Activated CD4-positive, alpha-beta T cell treated with anti-CD3 and anti-CD28 coated beads for 1 hour (primary cell): ENCODE measurements at places on chromosomes 4 and X.

DNA sequence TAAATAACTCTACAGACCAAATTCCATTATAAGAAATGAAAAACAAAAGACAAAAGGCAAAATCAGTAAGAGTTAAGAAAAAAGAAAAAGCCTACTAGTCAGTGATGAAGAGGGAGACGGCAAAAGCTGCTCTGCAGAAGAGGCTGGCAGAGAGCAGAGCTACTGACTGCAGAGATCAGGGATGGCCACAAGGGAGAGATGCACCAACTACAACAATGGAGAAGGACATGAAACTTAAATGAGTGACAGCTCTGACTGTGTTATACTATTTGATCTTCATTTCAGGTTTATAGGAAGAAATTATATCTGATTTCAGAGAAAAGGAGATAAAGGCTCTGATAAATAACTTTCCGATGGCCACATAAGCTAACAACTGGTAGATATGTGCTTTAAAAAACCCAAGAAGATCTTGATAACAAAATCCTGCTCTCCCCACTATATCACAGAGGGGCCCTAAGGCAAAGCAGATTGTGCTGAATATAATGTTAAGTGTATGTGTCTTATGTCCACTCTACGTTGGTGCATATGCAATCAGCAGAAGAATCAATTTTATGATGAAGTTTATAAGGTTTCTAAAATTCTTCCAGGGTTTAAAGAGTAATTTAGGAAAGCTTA is 58.4 kb upstream of the COX18 start:
- no peak for DNase-seq

DNA sequence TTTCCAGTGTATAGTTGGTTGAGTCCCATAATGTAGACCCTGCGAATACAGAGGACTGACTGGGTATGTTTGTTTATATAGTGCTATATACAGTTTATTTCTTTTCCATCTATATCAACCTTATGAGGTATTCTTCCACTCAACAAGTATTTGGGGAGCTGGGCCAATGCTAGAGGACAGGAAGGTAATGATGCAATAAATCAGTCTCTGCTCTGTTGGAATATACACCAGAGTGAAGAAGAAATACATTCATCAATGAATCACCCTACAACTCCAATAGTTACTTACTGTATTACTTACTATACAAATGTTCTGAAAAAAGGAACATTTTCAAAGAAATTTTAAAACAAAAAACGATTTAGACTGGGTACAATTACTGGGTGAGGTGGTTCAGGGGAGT is 2.1 kb upstream of the ARSJ start:
- no peak for DNase-seq

DNA sequence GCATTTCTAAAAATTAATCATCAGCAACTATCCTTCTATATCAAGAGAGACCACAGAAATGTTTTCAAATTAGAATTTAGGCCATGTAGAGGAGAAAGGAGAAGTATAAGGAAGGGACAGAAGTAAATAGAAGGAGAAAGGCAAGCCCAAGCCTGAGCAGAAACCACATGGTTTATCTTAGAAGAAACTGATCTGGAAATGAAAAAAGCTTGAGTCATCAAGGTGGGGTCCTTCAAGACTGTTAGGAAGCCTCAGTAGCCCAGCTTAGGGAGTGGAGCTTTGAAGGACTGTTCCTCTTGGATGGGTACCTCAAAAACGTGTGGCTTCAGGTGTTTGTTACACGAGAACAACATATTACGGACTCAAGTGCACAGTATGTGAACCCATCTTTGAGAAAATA is 4.5 kb downstream of the BMX start:
- no peak for DNase-seq

DNA sequence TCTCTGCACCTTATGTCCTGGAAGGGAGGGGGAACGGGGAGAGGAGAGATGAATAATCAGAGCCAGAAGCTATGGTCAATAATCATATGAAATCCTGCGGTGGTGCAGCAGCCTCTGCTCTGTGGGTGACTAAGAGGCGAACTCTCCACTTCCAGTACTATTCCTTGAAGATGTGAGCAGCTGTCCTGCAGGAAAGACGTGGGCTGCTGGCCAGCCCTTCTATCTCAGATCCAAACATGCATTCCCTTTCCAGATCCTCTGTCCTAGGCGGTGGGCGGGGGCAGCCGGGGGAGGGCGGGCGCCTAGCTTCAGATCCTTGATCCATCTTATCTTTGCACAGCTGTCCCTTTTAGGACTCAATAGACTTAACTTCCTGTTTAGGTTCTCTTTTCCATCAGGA is 34.5 kb downstream of the SPINK2 start:
- DNase-seq = no peak

DNA sequence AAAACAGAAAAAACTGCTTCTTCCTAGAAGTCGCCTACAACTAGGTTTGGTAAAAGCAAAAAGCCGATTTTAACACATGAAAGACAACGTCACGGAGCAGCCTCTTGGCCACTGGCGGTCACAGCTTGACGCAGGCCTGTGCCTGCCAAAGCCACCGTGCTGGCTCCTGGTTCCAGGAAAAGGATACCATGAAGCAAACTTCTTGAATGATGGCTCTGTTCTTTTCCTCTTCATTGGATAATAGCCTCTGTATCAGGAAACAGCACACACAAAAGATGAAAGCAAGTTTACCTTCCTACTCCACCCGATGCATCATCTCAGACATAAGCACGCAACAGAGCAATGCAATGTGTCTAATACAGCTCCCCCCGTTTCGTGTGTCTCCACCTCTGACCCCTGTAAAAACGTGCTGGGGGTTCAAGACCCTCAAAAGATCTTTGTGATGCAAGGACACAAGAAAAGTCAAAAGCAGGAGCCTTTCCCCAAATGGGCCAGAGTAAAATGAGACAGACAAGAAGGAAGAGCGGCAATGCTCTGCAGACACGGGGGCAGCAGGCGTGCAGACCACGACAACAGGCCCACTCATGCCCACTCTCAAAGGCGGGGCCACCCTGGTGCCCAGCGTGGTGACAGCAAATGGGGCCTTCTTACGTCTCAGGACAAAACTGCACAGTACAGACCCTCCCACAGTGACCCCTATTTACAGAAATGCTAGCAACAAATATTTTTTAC is 19.4 kb downstream of the GAK start:
- DNase-seq = no peak

- DNase-seq = no peak
Measured at GRCh38 chr4:56185901-56186300, 201.4 kb downstream of the AASDH start.

- no peak for DNase-seq
Measured at GRCh38 chrX:118189628-118190027, 73.0 kb upstream of the KLHL13 start.

GRCh38 chr4:156615066-156615531 is 356.5 kb downstream of the PDGFC start:
- DNase-seq = no peak

DNA sequence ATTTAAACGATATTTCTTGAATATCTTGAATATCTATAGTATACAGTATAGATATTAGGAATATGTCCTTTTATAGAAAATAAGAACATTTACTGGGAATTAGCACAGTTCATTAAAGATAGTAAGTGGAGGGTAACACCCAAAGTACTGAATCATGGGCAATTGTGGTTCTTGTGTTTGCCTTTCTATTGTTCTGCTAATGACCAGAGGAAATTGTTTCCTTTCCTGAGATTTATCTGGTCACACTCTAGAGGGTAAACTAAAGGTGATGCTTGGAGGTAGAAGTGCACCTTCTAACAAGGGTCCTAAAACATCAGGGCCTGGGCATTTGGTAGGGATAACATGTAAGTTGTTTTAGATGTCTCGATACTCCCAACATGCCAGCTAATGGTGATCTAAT is 241.3 kb upstream of the SFRP2 start:
- DNase-seq = no peak

- DNase-seq = no peak
Measured at GRCh38 chr4:74292111-74292870, 16.0 kb upstream of the EPGN start.

DNA sequence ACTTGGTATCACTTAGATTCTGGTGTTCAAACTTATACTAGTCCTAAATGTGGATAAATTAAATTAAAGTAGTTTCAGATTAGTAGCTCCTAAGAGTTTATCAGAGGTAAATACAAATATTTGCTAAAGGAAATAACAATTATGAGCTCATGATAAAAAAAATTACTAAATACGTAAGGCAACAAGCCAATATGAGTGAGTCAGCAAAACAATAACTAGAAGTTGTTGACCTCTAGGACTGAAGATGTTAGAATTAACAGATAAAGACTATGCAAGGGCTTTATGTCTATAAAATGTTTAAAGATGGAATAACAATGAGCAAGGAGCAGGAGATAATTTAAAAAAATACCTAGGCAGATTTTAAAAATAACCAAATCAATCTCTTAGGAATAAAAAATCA is 195.8 kb downstream of the CLCN4 start:
- DNase-seq = no peak

- DNase-seq = no peak
Measured at GRCh38 chr4:165439981-165440380, 61.2 kb downstream of the CPE start.

DNA sequence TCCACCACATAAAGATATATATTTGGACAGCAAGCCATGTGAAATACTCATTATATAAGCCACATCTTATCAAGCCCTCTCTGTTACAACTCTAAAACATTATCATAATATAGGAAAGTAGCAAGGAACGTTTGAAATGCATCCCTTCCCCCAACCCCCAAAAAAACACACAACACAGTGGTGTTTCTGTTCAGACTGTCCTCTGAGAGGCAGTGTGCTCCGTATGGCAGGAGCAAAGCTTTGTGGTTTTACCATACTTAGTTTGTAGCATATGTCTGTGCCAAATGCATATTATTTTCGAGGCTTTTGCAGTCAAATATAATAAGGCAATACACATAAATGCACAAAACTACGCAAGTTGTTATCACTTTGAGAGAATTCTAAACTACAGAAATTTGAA is 194.2 kb downstream of the RAPGEF2 start:
- DNase-seq = no peak

GRCh38 chr4:101328063-101328602 is 19.2 kb downstream of the PPP3CA start:
- DNase-seq = no peak

DNA sequence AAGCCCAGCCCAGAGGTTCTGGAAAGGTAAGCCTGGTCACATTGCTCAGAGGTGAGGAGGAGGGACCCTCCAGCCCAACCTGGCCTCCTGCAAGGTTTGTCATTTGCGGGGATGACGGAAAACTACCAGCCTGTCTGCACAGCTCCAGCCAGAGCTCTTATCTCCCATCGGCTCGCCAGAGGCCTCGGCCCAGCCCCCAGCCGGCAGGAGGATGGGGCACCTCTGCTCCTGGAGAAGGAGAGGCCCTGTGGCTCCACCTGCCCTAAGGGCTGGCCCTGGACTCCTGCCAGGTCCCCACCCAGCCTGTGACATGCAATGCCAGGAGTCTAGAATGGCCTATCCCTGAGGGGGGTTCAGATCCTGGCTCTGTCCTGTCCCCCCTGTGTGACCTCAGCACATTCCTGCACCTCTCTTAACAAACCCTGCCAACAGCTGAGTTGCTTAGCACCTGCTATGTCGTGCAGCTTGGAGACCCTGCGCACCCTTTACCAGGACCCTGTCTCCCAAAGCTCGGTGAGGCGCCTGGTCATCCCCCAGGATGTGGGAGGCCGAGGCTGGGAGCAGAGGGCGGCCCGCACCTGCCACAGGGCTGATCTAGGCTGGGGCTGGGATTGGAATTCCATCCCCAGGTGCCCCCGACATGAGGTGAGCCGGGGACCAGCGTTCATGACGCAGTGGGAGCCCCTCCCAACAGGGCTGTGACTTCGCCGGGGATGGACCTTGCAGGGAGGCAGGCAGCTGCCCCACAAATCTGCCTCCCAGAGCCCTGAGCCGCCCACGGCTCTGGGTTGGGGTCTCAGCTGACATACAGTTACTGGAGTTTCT is 14.4 kb downstream of the ADRA2C start:
- DNase-seq = no peak

GRCh38 chr4:87565746-87566145 is 36.6 kb upstream of the SPARCL1 start:
- no peak for DNase-seq

DNA sequence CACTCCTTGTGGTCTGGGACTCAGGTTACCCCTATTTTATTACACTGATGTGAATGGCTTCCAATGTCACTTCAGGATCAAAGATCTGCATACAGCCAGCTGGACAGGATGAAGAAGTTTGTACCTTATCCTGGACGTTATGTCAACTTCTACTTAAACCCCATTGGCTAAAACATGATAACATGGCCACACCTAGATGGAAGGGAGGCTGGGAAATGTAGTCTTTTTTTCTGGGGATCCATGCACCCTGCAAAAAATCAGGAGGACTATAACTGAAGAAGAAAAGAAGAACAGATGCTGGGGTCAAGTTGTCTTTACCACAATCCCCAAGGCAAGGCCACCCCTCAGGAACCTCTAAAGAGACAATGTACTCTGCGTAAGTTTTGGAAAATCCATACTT is 459.2 kb downstream of the BCOR start:
- no peak for DNase-seq

GRCh38 chr4:18578307-18578706 is 556.8 kb upstream of the LCORL start:
- DNase-seq = no peak

- no peak for DNase-seq
Measured at GRCh38 chr4:121791481-121791880, 9.6 kb upstream of the EXOSC9 start.

DNA sequence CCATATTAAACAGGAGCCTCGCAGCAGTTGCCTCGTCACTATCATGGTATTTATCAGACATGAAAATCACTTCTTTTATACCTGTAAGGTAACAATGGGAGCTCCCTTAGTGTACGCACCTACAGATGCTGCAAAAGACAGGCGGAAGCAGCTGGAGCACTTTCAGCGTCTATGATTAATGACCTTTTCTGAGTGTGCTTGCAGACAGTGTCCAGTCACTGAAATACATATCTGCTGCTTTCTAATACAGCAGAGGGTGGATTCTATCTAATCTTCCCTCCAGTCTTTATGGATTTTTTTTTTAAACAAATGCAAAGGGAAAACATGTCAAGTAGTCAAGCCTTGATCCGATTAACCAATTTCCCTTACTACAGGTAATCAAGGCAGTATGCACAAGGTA is 24.1 kb downstream of the DCTD start:
- DNase-seq = no peak

GRCh38 chr4:123520325-123520724 is 123.7 kb downstream of the SPRY1 start:
- no peak for DNase-seq

DNA sequence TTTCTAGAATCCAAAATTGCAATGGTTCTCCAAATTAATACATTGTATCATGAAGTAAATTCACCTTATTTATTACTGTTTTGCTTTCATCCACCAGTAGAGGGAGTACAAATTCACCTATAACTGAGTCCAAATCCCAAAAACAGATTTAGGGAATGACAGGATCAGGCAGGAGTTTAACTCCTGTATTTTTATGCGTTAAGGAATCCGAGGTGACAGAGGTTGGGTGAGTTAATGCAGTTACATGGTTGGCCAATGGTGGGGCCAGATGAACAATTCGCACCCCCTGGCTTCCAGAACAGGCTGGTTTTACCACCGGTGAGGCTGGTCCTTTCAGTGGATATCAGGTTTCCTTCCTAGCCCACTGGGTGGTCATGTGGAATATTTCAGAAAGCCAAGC is 82.4 kb downstream of the MTNR1A start:
- DNase-seq = no peak
